ENCODE measurements at places on chromosomes 16 and 17. TPM values are rescaled to one million over a fixed set of nuclear protein-coding genes. Genes with fewer than 3 reads are reported as not detected.

Gene MAP3K14
- total RNA-seq = 7.8 TPM

- no peak for DNase-seq
Measured at GRCh38 chr16:5560084-5560483, 462.5 kb upstream of the EEF2KMT start.

Gene TMC5
- 2.3 TPM for total RNA-seq

Gene CCL13
- not detected for total RNA-seq

- no peak for DNase-seq
Measured at GRCh38 chr16:49809062-49809461, 46.9 kb downstream of the ZNF423 start.

DNA sequence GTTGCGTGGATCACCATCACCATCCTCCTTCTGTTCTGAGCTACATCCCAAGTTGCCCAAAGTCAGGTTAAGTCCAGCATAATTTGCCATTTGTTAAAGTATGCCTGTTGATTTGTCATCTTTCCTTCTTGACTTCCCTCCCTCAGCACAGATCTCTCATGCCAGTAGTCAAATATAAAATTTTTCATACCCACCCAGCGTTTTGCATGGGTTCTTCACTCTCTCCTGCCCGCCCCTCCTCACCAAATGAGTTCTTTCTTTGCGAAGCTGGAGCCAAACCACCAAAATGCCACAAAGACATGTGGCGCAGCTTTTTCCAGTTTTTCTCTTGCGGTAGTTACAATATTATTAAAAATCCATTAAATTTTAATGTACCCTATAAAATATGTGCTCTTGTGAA, 167.2 kb downstream of the MSI2 start:
- no peak for DNase-seq

Gene ADAMTS18
- total RNA-seq = 0.07 TPM

Gene CDH3
- total RNA-seq = 97.2 TPM

GRCh38 chr16:85959686-85960085, 60.7 kb downstream of the IRF8 start:
- no peak for DNase-seq

Gene OTOA
- 0.11 TPM for total RNA-seq

Gene HOXB13
- total RNA-seq = not detected

GRCh38 chr17:38554430-38555350, 51.1 kb downstream of the SRCIN1 start:
- no peak for DNase-seq
